ENCODE measurements at places on chromosomes 11 and 22. TPM values are rescaled to one million over a fixed set of nuclear protein-coding genes. Genes with fewer than 3 reads are reported as not detected.

Gene TMEM109
- total RNA-seq, result 32.9 TPM

Gene CRYBB1
- not detected for total RNA-seq

Gene KLHDC7B
- 2.3 TPM for total RNA-seq

Gene NXPE1
- total RNA-seq, result not detected

Gene LMO2
- total RNA-seq, result 0.80 TPM

Gene TP53AIP1
- not detected for total RNA-seq

Gene TRIM6
- total RNA-seq, result not detected

- no peak for DNase-seq
Observed at GRCh38 chr11:34339149-34340064, 18.4 kb downstream of the ABTB2 start.

DNA sequence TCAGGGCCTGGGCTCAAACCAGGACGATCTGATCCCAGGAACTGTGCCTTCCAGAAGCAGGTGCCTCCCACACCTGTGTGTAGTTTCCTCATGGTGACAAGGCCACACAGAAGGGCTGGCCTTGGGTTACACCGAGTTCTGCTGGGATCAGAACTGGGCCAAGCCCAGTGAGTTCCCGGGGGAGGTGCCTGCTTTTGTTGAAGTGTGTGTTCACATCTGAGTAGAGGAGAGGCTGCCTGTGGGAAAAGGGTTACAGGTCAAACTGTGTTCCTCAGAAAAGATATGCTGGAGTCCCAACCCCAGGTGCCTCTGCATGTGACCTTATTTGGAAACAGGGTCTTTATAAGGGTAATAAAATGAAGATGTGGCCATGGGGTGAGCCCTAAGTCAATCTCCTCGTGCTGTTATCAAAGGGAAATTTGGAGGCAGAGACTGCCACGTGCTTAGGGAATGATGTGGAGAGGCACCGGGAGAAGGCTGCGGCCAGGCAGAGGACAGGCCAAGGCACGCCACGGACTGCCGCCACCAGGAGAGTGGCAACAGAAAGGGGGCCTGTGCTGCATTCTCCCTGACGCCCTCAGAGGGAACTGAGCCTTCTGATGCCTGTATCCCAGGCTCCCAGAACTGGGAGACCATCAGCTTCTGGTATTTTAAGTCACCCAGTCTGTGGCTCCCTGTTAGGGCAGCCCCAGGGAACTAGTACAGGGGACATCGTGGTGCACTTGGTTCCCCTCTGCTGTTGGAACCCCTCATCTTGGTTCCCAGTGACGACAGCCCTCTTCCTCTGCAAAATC is 158.8 kb downstream of the CACNA1I start:
- DNase-seq, result no peak

DNA sequence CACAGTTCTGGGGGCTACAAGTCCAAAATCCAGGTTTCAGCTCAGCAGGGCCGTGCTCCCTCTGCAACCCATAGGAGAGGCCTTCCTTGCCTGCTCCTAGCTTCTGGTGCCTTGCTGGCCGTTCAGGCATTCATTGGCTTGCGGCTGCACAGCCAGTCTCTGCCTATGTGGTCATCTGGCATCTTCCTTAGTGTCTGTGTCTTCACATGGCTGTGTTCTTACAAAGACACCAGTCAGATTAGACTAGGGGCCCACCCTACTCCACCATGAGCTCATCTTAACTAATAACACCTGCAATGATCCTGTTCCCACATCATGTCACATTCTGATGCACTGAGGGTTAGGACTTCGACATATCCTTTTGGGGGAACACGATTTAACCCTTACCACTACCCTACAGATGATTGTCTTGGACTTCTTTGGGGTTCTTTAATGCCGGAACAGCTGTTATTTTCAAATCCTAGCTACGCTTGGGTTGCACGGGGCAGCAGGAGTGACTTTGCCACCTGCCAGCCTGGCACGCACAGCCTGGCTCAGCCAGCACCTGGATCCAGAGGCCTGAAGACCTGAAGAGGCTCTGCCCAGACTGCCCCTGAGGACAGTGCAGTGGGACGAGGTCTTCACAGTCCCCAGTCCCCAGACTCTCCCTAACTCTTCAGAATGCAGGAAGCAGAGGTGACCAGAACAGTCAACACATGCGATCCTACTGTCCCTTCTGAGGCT is 7.7 kb upstream of the NEAT1 start:
- DNase-seq, result peak; percentile 31

DNA sequence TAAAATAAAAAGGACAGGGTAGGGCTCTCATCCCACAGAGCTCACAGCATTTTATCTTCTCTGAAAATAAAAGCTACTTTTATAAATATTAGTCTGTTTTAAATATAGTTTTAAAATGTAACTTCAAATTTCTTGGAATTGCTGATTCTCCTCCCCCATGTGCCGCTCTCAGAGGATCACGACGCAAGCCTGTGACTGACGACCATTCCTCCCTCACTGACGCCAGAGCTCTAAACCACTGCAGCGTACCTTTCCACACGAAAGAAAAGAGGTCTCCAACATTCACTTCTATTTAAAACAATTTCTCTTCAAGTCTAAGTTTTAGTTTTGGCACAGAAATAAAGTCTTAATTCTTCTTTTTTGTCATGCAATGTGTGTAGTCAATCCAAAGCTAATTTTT is 9.3 kb downstream of the TOLLIP start:
- no peak for DNase-seq

GRCh38 chr11:126416542-126417090 is 61.1 kb downstream of the ST3GAL4 start:
- DNase-seq, result peak; percentile 42

GRCh38 chr22:45330548-45330947 is 20.8 kb downstream of the FAM118A start:
- no peak for DNase-seq

DNA sequence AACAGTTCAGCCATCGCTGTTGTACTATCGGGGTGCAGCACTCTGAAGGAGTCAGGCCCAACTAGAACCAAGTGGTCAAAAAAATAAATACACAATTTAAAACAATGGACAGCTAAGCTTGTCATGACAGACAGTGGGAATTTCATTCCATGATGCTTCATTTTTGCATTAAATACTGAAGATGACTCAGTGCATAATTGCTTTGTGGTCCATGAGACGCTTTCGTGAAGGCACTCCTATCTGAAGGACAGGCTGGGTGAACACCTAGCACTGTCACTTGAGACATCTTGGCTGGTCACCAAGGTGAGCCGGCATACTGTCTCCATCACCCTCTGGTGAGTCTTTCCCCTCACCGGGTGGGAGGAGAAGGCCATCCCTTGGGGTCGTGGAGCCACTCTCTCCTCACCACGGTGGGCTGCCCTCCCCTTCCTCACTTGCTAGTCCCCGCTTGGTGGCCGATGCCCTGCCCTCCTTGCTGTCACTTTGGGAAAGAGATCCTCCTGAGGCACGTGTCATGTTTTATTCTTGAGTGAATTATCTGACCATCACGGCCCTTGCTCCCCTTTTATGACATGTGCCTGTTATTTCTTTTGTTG is 4.9 kb upstream of the TESMIN start:
- DNase-seq, result no peak

GRCh38 chr22:50734343-50734771 is 3.6 kb upstream of the ACR start:
- no peak for DNase-seq

DNA sequence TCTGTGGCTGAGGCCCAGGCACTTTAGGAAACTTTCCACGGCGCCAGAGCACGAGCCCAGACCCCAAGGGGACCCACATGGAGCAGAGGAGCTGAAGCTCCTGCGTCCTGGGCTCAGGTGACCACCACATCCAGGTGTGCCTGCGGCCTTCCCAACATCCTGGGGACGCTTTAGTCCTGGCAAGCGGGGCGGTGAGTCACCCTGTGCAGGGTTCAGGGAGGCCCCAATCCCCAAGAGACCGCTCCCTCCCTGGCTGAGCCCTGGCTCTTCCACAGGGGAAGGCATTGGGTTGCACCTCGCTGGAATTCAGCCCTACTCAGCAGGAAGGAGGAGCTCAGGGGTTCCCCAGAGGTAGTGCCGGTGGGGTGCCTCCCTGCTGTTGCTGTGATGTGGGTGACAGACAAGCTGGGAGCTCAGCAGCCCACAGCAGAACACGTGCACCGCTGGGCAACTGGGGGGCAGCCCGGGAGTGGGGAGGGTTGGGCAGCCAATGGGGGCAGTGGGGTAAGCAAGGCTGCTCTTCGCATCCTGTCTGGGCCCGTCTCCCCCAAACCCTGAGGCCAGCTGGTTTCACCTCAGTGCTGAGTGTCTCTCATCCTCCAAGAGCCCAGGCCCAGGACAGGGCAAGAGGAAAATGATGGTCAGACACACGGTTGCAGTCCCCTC is 802.8 kb downstream of the BRD1 start:
- DNase-seq, result no peak

- DNase-seq, result peak; percentile 54
Observed at GRCh38 chr11:64233913-64234586, at the start of gene VEGFB. TSS of gene VEGFB (plus strand) at chr11:64234584. CDS start at chr11:64234834, 250 bp downstream.

- DNase-seq, result no peak
Observed at GRCh38 chr11:116879800-116880625, 42.6 kb upstream of the APOA1 start.

- no peak for DNase-seq
Observed at GRCh38 chr11:99160447-99160846, 139.7 kb downstream of the CNTN5 start.

- DNase-seq, result no peak
Observed at GRCh38 chr11:118521892-118522311, 5.4 kb upstream of the TTC36 start.

DNA sequence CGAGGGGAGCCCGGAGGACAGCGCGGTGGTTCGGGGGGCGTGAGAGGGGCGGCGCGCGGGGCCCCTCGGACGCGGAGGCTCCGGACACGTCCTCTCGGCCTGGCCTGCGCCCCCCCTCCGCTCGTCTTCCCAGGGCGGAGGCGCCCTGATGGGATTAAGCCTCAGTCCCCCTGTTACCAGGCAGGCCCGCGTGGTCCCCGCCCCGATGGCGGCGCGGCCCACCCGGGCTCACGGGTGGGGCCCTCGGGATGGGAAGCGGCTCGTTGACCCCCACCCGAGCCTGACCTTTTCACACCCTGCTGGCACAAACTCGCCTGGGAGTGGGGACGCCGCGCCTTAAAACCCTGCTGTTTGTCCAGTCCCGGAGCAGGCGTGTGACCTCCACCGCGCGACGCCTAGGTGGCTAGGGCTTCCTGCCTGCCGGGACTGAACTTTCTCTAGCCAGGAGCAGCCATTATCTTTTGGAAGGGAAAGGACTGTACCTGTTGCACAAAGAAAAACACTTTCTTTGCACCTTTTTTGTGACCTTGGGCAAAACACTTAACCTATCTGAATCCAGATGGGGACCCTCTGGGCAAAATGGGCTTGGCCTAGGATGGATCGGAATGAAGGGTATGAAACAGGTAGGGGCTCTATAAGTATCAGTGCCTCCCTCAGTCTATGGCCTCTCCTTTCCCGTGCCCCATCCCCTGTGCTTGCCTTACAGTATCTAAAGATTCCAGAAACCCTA is 1.0 kb downstream of the KIAA1671 start:
- DNase-seq, result no peak

DNA sequence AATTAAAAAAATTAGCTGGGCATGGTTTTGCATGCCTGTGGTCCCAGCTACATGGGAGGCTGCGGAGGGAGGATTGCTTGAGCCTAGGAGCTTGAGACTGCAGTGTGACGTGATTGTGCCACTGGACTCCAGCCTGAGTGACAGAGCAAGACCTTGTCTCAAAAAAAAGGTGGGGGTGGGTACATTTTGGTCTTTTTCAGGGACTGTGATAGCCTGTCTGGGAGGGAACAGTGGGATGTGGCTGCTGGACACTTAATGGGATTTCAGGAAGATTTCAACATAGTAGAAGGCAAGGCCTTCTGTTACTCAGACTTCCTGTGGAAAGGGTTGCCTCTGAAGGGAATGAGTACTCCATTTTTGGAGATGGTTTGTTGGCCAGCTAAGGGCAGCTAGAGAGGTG is 40.6 kb downstream of the RELT start:
- no peak for DNase-seq

GRCh38 chr11:63937713-63938478 is 906 bp upstream of the NAA40 start:
- no peak for DNase-seq

DNA sequence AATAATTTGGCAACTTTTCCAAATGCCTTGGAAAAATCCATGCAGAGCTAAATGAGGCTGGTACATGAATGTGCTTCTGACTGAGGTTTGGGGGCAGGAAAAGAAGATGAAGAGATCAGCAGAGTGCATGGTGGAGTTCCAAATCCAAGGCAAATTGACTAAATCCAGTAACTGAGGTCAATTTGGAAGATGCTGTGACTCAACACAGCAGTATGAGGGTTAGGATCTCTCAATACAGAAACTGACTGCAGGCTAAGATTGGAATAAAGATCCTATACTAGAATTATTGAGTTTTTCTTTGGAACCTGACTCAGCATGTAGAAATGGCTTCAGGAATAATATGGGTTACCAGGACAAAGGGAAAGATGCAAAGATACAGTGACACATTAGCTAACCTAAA is 99.3 kb upstream of the FAT3 start:
- DNase-seq, result no peak

GRCh38 chr11:92061456-92062062 is 163.1 kb upstream of the FAT3 start:
- DNase-seq, result no peak

DNA sequence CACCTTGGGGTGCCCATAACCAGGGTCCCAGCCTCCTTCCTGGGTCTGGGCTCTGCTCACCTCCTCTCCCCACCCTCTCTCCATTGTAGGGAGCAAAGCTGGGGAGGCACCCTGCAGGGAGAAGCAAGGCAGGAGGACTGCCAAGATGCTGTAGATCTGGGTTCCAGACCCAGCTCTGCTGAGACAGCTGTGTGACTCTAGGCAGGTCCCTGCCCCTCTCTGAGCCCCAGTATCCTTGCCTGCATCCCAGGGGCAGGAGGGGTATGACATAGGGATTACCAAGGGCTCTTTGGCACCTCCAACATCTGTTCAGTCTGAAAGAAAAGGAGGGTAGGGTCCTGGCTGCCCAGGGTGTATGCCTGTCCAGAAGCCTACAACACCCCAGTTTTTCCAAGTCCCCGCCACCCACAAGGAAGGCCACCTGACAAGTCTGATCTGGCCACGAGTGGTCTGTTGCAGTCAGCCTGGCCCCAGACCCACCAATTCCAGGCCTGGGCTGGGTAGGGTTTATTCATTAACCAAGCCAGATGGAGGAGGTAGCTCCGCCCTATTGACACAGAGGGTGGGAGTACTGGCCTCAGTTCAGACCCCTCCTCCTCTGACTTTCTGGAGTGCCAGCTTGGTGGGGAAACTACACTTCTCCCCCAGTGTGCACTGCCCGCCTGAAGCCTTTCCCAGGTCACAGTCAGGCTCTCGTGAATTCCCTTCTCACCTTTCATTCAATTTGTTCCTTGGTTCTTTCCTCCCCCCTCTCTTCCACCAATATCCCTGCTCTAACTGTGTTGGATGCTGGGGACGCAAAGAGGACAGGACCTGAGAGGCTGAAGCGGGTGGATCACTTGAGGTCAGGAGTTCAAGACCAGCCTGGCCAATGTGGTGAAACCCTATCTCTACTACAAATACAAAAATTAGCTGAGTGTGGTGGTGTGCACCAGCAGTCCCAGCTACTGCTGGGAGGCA is 15.0 kb downstream of the STARD10 start:
- no peak for DNase-seq
